AG20443 (cell line): ENCODE measurements at places on chromosomes 5 and 9.

- DNase-seq, result peak; percentile 62
Measured at GRCh38 chr5:151585970-151586369, 5.2 kb downstream of the FAT2 start.

DNA sequence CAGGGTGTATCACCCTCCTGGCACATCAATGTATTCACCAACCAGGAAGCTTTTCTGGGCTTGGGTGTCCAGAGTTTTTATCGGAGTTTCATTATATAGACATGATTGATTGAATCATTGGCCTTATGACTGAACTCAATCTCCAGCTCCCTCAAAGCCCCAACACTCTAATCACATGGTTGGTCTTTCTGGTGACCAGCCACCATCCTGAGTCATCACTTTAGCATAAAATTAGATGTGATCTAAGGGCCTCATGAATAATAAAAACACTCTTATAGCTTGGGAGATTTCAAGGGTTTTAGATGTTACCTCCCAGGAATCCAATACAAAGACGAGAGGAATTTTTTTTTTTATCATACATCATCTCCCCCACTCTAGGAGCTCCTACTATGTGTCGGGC lies 7.7 kb upstream of the PBX3 start:
- no peak for DNase-seq

GRCh38 chr5:155260798-155261197 lies 247.2 kb downstream of the KIF4B start:
- DNase-seq, result no peak

GRCh38 chr9:22169727-22170503 lies 160.8 kb upstream of the CDKN2B start:
- DNase-seq, result peak; percentile 65

DNA sequence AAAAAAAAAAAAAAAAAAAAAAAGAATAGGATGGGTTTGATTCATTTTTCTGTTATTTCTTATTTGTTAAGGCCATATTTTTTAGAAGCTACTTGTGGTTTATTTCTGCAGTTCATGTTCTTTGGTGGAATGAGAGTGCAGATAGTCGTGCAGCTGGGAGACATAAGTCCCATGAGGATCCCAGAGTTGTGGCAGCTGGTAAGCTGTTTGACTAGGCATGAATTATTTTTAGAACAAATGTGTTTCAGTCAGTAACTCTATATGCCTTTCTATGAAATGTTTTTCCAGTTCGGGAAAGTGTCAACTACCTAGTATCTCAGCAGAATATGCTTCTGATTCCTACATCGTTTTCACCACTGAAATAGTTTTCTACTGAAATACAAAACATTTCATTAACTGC lies 5.0 kb upstream of the NIPSNAP3B start:
- no peak for DNase-seq

GRCh38 chr5:146890731-146891440 lies 12.3 kb upstream of the PPP2R2B start:
- DNase-seq, result no peak

DNA sequence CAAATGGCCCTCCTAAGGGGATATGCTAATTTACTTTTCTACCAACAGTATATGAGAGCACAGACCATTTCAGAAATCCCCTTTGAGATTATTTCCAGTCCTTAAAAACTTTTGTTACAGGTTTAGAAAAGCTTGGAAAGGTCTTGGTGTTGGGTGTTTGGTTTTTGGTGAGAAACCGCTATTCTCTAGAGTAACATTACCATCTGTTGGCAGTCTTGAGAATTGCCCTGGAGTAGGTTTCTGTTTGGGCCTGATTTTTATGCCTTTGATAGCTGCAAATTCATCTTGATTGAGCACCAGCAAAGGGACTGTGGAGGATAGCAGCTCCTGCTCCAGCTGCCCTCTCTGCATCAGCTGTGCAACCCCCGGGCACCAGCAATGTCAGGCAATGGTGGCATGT lies 8.0 kb downstream of the NUDT2 start:
- DNase-seq, result peak; percentile 17

DNA sequence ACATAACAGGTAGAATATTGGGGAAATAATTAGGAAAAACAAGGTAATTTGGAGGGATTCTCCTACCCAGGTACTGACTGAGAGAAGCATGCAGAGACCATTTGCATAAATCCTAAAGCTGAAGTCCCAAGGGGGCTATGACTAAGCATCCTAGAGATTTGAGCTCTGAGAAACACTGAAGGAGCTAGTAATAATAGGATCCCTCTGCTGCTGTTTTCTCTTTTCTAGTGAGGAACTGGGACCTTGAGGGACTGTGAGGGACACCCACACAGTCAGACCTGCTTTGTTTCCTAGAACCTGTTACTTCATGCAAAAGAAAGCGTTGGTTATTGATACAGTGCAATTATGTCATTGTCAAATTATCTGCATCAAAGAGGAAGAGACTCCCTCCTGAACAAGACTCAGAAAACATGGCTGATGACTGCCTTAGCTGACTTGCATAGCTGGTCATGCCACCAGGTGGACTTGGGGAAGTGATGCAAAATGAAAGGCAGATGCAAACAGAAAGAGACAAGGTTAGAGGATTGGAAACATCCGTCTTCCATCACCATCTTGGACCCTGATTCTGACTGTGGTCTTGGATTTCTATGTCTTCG lies 335.4 kb downstream of the NTRK2 start:
- no peak for DNase-seq

DNA sequence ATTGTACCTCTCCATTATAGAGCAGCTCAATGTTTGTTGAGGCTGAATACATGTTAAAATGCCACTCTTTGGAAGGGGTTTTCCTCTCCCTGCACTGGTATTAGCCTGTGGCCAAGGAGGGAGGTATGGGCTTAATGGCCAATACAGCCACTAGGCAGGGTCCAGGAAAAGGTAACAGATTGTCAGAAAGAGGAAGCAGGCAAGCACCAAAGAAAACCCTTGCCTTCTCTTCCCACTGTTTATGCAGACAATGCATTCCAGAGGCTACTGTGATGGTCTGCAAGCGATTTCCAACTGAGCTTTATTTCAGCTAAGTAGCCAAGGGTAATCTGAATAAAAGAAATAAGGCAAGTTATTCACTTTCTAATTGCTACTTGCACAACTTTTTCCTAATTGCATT lies 95.3 kb upstream of the SLC27A6 start:
- DNase-seq, result no peak

DNA sequence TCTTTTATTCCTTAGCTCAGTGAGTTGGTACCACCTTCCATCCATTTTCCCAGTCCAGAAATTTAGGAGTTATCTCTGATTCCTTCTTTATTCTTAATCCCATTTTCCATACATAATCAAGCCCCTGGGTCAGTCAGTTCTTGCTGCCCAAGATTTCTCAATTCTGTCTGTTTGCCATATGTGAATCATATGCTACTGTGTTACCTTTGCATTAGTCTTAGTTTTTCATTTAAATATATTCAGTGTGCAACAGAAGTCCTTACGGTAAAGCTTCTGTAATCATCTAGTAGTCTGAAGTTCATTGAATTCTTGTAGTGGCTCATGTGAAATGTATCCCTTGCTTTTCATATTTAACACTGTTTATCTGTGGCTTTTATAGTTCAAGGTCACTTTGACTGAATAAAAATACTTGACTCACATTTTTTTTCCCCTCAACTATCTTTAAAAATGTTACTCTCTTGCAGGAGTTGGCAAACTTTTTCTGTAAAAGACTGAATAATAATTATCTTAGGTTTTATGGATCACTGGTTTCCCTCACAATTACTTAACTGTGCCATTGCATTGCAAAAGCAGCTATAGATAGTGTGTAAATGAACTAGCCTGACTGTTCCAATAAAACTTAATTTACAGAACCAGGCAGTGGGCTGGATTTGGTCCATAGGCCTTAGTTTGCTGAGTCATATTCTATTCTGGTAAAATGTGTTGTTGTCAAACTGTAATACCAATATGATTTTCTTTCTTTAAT lies 6.9 kb downstream of the KIAA1958 start:
- no peak for DNase-seq

- DNase-seq, result no peak
Measured at GRCh38 chr9:34963552-34963951, 5.5 kb downstream of the PHF24 start.

DNA sequence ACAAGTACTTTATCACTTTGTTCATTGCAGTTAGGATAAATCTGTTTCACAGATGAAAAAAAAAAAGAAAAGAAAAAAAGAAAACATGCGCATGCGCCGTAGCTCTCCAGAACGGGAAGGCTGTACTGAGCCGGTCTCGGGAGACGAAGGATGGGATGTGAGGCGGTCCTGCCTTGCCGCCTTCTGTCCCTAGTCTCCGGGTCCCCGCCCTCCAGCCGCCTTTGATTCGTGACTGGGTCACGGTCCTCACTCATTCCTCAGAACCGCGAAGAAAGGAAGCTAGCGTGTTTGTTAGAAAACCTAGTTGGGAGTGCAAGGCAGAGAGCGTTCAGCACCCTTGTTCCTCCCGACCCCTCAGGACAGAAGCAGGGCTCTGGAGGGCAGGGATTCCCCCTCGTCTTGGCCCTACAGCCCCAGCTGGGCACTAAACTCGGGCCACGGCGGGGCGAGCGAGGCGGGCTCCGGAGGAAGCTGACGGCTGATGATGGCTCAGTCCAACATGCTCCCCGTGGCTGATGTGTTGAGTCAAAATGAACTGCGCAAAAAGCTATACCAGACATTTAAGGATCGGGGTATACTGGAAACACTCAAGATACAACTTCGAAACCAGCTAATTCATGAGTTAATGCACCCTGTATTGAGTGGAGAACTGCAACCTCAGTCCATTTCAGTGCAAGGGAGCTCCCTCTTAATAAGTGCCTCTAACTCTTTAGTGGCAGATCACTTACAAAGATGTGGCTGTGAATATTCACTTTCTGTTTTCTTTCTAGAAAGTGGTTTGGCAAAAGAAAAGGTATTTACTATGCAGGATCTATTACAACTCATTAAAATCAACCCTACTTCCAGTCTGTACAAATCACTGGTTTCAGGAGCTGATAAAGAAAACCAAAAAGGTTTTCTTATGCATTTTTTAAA lies 40.0 kb downstream of the CPLANE1 start:
- DNase-seq, result peak; percentile 59

DNA sequence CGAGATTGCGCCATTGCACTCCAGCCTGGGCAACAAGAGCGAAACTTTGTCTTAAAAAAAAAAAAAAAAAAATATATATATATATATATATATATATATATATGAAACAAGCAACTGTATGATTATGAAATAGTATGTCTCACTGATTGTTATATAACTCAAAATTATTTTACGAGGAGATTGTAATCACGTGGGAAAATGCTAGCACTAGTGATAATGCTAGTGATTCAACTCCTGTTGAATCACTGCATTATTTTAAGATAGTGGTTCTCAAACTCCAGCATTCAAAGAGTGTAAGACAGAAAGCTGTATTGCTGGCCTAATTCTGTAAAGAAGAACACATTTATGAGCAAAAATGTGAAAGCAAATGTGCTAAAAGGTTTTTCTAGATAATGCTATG lies 12.4 kb upstream of the PTPN3 start:
- DNase-seq, result no peak

- DNase-seq, result no peak
Measured at GRCh38 chr9:31519011-31519410, 865.4 kb upstream of the ACO1 start.

DNA sequence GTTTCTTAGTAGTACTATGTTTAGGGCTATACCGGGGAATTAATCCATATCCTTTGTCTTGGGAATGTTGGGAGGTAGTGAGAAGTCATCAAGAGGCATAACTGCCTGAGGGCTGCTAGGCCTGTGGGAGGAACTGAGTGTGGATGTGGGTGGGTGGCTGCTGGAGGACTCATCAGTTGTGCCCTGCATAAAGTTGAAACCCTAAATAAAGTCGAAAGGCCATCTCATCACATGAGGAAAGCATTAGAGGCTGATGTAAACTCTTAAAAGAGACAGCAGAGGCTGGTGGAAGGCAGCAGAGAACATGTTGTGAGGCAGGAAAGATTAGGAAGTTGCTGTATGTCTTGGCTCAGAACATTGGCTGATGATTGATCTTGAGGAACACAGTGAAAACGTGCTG lies 143.8 kb downstream of the MAST4 start:
- no peak for DNase-seq

- DNase-seq, result no peak
Measured at GRCh38 chr5:1190837-1191239, 10.6 kb upstream of the SLC6A19 start.

DNA sequence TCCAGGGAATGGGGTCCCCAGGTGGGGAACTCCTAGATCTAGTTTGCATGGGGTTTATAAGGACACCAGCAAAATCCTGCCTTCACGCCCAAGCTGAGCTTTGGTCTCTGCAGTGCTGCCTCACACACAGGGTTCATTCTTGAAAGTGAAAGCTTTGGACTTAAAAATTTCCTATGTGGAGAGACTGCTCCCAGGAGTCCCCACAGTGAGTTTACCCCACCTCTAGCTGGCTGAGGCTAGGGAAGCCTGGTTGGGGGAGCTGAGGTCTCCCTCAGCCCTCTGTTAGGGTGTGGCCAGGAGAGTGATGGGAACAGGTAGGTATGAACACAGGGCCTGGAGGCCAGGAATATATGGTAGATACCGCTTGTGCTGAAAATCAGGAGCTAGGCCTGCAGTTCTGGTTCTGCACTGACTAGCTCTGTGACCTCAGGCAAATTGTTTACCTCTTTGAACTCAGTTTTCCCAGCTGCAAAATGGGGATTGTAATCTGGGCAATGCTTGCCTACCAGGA lies 41.5 kb upstream of the LARP1 start:
- DNase-seq, result no peak

GRCh38 chr9:16198996-16199395 lies 646.2 kb downstream of the CCDC171 start:
- DNase-seq, result no peak

- DNase-seq, result no peak
Measured at GRCh38 chr5:96112123-96112670, 150.5 kb upstream of the ELL2 start.

GRCh38 chr5:94103514-94104245 lies 362.3 kb upstream of the POU5F2 start:
- no peak for DNase-seq

DNA sequence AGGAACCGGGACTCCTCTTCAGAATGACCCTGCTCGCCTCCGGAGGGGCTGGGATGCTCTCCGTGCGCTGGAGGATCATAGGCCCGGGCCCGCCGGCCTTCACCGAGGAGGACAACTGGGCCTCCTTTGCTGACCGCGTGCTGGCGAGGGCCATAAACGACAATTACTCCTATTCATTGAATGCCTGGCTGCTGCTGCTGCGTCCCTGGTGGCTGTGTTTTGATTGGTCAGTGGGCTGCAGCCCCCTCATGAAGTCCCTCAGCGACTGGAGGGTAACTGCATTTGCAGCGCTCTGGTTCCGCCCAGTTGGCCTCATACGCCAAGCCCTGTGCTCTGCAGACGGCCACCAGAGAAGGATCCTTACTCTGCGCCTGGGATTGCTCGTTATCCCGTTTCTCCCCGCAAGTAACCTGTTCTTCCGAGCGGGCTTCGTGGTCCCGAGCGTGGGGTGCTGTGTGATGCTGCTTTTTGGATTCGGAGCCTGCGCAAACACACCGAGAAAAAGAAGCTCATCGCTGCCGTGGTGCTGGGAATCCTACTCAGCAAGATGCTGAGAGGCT lies 16.6 kb downstream of the OR2V1 start:
- peak; percentile 34 for DNase-seq

DNA sequence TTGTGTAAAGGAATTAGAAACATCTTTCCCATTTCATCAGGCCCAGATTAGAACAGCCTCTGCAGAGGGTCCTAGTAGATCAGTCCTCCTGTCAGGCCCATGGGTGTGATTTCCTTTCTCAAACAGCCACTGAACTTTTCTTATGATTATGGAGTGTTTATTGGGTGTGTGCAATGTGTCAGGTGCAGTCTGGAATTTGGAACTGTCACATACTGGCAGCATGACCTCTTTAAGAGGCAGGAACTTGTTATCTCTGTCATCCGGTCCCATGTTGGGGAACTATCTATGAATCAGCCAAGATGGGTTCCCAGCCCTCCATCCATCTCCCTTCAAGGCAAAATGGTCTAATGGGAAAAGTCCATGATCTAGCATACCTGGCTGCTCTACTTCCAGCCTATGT lies 11.6 kb upstream of the MEGF9 start:
- no peak for DNase-seq
